ENCODE measurements at places on chromosomes 2 and 18.

GRCh38 chr2:71816815-71817214 is 330.8 kb downstream of the CYP26B1 start:
- peak; percentile 93 for DNase-seq

DNA sequence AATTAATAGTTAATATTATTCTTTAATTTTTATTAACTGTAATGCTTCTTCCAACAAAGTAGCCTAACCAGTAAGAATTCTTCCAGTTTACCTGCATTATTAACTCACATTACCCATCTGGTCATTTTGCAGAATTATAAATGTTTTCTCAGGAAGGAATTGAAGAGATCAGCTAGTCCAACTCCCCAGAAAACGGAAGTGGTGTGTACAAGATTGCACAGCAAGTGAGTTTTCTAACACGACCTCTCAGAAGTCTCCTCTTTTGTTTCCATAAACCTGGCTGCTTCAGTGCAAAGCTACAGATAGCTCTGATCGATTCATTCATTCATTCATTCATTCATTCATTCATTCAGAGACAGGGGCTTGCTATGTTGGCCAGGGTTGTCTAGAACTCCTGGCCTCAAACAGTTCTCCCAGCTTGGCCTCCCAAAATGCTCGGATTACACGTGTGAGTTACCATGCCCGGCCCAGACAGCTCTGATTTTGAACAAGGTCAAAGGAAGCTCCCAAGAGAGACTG is 128.8 kb upstream of the REV1 start:
- DNase-seq: no peak

DNA sequence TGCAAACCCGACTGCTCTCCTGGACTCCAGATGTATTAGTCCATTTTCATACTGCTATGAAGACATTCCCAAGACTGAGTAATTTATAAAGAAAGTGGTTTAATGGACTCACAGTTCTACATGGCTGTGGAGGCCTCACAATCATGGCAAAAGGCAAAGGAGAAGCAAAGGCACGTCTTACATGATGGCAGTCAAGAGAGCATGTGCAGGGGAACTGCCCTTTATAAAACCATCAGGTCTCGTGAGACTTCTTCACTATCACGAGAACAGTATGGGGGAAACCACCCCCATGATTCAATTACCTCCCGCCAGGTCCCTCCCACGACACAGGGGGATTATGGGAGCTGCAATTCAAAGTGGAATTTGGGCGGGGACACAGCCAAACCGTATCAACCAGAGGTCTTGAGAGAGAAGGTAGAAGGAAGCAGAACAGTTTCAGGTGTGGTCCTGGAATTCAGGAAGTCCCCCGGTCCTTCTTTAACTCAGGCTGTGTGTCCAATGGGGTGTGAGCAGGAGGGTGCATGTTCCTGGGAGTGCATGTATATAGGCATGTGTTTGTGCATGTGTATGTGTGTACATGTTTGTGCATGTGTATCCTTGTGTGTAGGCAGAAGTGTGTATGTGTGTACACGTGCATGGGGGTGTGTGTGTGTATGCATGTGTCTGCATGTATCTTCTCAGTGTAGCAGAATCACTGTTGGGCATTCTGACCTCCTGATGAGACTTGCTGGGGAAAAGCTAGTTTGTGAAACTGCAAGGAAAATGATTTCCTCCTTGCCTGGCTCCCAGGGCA is 46.2 kb downstream of the GREB1 start:
- DNase-seq: no peak

- DNase-seq: no peak
Observed at GRCh38 chr2:239005586-239005985, 157.7 kb downstream of the TWIST2 start.

- DNase-seq: no peak
Observed at GRCh38 chr2:8329660-8330622, 351.9 kb upstream of the ID2 start.

DNA sequence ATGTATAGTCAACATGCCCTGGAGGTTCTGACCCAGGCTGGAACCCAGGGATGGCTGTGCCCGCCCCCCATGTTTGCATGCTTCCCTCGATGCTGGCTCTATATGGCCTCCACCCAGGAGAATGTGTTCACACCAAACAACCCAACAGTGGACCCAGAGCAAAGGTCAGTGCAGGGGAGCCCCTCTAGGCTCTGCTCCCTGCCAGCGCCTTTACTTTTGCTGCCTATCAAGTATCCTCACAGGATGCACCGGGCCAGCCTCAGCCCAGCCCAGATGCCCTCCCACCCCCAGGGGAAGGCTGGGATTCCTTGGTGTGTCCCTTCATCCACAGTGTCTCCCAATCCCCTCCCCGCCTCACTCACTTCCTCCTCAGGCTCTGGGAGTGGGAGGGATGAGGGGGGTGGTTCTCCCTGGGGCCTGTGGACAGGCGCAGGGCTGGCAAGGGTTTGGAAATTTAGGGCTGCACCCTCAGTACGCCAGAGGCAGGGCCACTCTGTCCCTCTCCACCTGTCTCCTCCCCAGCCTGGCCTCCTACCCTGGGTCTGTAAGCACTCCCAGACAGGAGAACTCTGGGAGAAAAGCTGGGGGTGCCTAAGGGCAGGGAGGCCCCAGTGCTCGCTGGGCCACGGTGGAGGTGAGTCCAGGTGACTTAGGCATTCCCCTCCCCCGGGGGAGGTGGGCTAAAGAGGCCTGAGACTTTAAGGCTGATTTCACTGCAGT is 2.3 kb downstream of the ATP6V1B1 start:
- DNase-seq: no peak

DNA sequence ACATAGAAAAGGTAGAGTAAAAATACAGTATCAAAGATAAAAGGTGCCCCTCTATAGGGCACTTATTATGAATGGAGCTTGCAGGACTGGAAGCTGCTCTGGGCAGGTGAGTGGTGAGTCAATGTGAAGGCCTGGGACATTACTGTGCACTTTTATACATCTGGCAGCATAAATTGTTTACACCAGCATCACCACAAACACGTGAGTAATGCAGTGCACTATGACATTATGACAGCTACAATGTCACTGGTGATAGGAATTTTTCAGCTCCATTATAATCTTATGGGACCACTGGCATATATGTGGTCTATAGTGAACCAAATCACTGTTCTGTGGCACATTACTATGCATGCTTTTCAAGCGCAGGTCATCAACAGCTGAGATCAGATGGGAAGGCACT is 48.1 kb downstream of the TPGS2 start:
- peak; percentile 16 for DNase-seq

GRCh38 chr2:106147665-106148064 is 46.4 kb downstream of the UXS1 start:
- DNase-seq: no peak

DNA sequence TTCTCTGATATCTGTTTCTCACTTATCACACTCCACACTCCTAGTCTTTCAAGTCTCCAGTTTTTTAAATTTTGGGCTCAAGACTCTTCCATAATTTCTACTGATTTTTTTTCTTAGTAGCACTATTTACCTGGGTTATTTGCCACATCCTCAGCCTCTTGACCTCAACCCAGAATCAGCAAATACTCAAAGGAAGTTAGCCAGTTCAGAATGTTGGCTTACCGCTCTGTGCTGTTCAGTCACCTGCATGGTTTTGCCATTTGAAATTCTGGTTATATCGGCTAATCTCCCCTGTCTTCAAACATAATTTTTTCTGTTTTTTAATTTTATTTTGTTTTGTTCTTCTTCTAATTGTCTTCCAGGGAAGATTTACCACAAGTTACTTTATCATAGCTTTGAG is 412.6 kb downstream of the PTH2R start:
- no peak for DNase-seq

DNA sequence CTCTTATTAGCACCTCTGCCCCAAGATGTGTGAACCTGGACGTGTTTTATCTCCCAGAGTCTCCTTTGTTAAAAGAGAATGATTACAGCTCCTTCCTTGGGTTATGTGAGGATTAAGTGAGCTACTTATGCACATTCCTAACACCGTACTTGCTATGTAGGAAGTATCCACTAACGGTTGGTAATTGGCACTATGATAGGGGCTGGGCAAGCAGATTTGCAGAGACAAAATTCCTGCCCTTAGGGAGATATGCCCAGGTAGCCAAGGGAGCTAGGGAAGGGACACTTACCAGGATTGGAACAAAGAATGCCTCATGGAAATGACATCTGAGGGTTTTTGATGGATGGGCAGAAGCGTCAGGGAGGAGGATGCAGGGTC is 11.5 kb upstream of the ALPK2 start:
- no peak for DNase-seq

GRCh38 chr18:59068276-59069071 is 71.2 kb upstream of the SEC11C start:
- DNase-seq: no peak

DNA sequence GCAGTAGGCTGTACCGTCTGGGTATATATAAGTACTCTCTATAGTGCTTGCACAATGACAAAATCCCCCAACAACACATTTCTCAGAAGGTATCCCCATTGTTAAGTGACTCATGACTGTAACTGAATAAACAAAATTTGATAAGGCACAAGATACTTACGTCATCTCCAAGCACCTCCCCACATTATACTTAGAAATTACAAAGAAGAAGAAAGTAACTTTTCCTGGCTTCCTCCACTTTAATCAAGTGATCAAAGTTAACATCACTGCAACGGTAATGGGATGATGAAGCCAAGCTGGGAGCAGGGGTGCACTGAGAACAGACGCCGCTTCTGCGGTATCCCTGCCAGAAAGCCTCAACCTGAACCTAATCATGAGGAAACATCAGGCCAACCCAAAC is 9.7 kb downstream of the TNS1 start:
- peak; percentile 85 for DNase-seq

GRCh38 chr2:62467475-62468321 is 38.3 kb downstream of the TMEM17 start:
- DNase-seq: peak; percentile 78

GRCh38 chr2:112118148-112118547 is 20.0 kb upstream of the FBLN7 start:
- no peak for DNase-seq

GRCh38 chr2:95380280-95380679 is 22.2 kb upstream of the FAHD2A start:
- DNase-seq: no peak

DNA sequence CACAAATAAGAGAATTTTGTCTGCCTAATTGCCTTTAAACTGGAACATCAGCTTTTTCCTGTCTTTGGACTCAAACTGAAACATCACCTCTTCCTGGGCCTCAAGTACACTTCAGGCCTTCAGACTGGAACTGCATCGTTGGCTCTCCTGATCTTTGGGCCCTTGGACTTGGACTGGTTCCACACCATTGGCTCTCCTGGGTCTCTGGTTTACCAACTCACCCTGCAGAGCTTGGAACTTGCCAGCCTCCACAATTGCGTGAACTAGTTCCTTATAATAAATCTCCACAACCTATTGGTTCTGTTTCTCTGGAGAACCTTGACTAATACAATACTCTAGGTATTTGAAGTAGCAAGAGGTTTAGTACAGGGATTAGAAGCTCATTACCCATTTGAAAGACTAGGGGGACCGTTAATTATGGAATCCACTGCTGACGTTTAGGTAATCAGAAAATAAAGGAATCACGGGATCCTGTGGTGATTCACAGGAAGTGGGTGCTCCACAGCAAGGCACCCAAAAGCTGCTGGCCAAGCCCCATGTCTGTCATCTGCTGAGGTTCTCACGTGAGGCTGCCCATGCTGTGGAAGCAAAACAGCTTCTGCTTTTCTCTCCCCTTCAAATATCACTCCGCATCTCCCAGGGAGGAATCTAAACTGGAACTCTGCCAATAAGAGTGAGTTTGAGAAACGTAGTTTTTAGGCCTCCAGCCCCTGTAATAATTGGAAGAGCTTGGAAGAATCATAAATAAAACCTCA is 20.0 kb upstream of the SGPP2 start:
- no peak for DNase-seq

GRCh38 chr2:164597983-164598382 is 23.3 kb downstream of the GRB14 start:
- DNase-seq: no peak

GRCh38 chr2:177397481-177398289 is 5.1 kb downstream of the AGPS start:
- peak; percentile 93 for DNase-seq

- no peak for DNase-seq
Observed at GRCh38 chr2:67896076-67896475, 166.7 kb downstream of the C1D start.

DNA sequence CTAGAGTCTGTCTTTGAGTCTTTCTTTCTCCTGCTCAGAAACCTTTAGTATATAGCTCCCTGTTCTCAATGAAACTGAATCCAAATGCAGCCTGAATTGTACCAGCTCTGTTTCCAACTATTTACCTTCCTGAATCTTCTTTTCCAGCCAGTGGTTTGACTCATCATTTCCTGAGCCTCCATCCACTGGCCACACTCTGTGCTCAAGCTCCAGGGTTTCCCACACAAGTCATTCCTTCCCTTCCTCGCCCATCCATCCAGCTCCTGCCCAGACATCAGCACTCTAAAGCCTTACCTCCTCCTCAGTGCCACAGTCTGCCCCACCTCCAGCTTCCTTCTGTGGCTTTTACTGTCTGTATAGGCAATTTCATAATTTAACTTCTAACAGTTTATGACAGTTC is 233.6 kb upstream of the RASGRP3 start:
- peak; percentile 88 for DNase-seq

- no peak for DNase-seq
Observed at GRCh38 chr2:219547621-219548020, 3.8 kb downstream of the TMEM198 start.

GRCh38 chr18:67520351-67520921 is 3.9 kb upstream of the DSEL start:
- peak; percentile 91 for DNase-seq

DNA sequence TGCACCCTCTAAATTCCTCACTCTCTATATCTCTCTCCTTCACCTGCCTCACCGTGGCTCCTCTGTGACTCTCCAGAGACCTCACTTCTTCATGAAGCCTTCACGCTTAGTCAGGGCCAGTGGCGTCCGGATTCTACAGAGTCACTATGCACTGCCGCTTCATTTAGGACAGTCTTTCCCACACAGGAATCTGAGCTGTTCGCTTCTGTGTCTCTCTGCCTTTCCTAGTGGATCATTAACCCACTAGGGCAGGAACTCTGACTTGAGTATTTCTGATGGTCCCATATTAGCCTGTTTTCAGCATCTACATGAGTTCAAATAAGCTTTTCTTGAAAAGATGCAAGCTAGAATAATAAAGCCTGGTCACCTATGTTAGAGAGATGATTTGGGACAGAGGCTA is 180.2 kb upstream of the DOK6 start:
- DNase-seq: no peak

- DNase-seq: no peak
Observed at GRCh38 chr18:28065793-28066186, 111.1 kb downstream of the CDH2 start.

GRCh38 chr2:26347286-26347865 is 787 bp upstream of the ADGRF3 start:
- DNase-seq: peak; percentile 27

GRCh38 chr2:201244829-201245228 is 15.5 kb upstream of the CASP8 start:
- no peak for DNase-seq

GRCh38 chr2:222730366-222730999 is 59.0 kb downstream of the MOGAT1 start:
- DNase-seq: no peak

DNA sequence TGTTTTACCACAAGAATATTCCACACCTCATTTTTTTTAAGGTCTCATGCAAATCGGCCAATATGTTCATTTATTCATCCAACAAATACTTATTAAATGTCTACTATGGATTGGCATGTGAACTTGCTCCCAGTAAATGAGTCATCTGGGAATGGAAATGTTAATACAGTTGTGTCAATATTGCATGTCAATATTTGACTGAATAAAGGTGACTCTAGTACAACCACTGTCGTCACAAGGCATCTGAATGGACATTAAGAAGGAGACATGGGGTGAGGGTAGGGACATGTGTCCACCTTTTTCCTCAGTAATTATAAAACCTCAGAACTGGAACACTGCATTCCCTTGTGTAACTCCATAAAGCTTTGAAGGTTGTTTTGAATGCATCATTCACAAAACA is 365.4 kb downstream of the ADCYAP1 start:
- DNase-seq: no peak

Data from fibroblast of mammary gland (primary cell).